IPS DF 19.7 (cell line): ENCODE measurements at places on chromosomes 1 and 21.

GRCh38 chr1:34190692-34191091 is 14.0 kb downstream of the C1orf94 start:
- no peak for DNase-seq

- DNase-seq: no peak
Measured at GRCh38 chr1:27109103-27109822, 45.7 kb downstream of the SLC9A1 start.

DNA sequence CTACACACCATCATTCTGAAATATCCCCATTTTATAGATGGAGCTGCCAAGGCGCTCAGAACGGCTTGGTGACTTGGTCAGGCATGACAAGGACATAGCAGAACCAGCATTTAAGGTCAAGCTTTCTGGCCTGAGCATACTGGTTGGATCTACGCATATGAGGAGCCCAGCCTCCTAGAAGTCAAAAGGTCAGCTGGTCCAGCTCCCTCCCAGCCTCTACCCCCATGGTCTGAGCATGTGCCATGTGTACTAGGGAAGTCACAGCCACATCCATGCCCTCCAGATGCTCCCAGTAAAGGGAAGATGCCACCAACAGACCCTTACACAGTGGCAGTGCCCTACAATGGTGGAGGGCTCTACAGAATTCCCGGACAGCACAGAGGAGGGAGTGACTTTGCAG is 96.7 kb downstream of the EPHB2 start:
- no peak for DNase-seq

DNA sequence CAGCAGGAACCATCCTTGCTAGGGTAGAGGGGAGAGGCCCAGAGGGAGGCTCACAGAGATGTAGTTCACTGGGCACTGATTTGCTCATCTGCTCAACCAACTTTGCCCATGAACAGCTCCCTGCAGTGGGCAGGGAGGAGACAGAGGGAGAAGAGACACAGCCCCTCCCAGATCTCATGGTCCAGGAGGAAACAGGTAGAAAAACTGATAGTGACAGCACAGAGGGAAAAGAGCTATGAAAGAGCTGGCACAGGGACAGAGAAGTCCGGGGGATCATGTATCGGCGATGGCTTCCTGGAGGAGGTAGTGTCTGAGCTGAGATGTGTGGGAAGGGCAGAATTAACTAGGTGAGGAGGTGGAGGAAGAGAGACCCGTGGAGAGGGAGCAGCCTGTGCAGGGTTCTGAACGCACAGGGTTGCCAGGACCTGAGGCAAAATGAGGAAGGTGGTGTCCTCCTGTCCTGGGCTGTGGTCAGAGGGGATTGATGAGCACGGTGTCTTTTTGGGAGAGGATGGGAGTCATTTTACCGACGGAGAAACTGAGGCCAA is 85.9 kb downstream of the PTPRU start:
- no peak for DNase-seq

DNA sequence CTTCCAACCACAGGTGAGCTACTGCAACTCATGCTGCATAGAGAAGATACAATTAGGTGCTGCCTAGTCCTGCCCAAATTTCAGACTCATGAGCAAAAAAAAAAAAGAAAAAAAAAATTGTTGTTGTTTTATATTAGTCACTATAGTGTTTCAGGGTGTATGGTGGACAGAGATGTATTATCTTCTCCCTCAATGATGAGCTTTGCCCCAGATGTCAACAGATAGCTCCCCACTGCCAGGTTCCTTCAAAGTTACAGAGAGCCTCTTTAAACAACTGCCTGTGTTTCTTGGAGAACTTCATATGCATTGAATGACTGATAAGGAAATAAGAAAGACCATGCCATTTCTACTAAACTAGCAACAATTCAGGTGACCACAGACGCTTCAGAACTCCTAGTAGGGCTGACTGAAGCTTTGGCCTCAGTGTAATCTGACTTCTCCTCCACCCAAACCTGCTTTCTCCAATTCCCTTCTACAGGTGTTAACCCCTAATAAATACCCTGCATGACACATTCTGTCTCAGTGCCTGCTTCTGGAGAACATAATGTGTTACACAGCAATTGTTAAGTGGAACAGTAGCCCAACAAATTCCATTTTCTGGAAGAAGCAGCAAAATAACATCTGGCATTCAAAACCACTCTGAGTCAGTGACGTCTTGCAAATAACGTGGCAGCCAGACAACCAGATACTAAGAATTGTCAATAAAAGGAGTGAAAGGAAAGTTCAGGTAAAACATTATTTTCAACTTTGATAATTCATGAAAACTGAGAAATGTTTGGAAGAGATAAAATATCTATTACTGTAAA is 147.7 kb downstream of the CDC42BPA start:
- no peak for DNase-seq

DNA sequence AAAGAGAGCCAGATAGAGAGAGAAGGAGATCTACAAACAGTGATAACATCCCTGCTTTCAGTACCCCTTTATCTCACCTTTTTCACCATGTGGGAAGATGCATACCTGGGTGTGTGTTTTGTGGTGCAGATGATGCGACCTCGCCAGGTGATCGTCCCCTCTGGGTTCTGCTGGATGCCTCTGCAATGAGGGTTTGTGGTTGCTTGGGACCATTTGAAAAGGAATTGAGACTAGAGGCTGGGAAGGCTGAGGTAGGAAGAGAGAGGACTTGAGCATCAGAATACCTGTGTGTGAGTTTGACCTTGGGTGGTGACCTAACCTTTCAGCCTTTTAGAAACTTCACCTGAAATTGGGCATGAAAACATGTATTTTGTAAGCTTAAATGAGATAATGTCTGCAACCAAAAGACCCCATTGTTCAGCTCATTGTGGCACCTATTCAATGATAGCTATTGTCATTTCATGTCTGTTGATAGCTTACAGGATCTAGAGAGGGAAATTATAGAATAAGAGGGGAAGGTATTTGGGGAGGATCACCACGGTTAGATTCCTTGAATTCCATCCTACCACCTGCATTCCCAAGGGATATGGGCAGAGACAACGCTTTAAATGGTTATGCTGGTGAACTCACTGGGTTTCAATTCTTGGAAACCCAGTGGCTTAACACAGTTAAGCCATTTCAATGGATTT is 125.7 kb downstream of the IGSF21 start:
- DNase-seq: peak; percentile 77

DNA sequence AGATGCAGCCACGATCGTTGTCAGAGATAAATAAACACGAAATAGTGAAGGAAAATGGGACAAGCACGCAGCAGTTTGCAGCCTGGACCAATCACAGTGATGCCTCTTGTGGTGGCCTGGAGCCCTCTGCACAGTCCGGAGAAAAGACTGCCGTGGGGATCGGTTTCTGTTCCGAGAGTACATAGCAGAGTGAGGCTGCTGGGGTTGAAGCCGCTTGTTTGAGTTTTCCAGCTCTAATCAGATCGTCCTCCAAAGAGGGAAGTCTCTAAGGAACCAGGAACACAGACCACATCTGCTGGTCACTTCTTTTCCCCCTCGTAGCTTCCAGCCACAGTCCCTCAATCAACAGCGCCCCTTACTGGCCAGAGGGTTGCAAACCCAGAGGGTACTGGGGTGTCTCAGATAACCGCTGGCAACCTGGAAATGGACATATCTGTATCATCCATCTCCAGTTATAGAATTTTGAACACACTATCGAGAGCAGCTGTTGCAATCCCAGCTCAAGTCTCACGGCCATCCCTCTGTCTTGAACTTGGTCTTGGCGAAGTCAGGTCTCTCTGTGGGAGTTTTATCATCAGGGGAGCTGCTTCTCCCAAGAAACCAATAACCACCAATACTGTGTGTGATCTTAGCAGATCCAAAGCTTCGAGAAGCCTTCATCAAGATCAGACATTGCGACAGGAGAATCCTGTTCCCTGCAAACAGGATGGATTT is 57.4 kb downstream of the OLIG1 start:
- no peak for DNase-seq

- no peak for DNase-seq
Measured at GRCh38 chr1:34896612-34897011, 32.8 kb downstream of the DLGAP3 start.

DNA sequence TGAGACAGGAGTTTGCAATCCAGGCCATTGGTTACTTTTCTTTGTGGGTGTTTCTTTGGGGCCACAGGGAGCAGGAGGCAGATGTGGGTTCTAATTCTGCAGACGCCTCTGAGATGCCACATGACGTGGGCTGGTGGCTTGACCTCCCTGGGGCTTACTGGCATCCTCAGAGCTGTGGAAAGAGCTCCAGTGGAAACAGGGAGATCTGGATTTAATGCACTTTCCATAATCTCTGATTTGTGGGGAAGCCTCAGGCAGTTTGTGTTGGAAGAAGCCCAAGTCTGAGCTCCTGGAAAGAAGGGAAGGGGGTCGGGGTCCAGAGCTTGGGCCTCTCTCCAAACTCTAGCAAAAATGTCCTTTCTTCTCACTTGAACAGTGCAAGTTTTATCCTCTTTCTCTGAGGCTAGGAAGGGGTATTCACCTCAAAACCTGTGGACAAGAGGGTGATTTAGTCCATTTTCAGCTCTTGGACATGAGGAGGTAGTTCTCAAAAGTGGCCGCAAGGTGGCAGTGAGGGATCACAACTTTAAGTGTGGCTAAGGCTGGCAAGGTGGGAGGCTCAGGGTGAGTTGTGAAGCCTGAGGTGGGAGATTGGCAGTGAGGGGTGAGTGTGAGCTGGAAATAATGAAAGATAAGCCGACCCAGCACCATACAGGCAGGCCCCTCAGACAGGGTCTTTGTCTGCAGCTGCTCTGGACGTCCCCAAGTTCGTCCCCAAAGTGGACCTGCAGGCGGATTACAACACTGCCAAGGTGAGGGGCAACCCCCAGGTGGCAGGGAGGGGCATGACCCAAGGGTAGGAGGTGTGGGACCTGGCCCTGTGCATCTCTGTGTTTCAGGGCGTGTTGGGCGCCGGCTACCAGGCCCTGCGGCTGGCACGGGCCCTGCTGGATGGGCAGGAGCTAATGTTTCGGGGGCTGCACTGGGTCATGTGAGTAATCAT is 9.2 kb downstream of the IKBKE start:
- DNase-seq: no peak

- no peak for DNase-seq
Measured at GRCh38 chr1:4701276-4701675, 46.9 kb downstream of the AJAP1 start.

DNA sequence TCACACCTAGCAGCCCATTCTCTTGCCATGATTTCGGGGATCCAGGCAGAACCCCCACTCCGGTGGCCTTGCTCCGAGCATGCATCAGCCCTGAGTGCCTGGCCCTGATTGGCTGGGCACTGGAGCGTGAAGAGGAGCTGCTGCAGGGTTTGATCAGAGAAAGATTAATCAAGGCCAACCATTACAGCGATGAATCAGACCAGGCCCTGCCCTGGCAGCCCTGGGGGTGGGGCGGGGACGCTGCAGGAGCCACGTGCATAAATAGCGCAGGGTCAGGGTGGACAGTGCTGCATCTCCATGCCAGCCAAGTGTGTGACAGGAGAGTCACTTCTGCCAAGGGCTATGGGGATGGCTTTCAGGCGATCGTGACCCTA is 3.4 kb upstream of the FAM131C start:
- no peak for DNase-seq

GRCh38 chr1:111656086-111657017 is 36.8 kb downstream of the RAP1A start:
- DNase-seq: no peak

DNA sequence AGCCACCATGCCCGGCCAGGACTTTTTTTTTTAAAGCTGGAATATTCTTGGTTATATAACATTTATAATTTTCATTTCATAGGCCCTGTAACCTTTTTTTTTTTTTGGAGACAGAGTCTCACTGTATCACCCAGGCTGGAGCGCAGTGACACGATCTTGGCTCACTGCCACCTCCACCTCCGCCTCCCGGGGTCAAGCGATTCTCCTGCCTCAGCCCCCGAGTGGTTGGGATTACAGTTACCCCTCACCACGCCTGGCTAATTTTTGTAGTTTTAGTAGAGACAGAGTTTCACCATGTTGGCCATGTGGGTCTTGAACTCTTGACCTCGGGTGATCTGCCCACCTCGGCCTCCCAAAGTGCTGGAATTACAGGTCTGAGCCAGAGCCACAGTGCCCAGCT is 12.6 kb downstream of the ZYG11B start:
- DNase-seq: no peak

GRCh38 chr1:148363439-148363810 is 119.7 kb downstream of the PPIAL4G start:
- no peak for DNase-seq

DNA sequence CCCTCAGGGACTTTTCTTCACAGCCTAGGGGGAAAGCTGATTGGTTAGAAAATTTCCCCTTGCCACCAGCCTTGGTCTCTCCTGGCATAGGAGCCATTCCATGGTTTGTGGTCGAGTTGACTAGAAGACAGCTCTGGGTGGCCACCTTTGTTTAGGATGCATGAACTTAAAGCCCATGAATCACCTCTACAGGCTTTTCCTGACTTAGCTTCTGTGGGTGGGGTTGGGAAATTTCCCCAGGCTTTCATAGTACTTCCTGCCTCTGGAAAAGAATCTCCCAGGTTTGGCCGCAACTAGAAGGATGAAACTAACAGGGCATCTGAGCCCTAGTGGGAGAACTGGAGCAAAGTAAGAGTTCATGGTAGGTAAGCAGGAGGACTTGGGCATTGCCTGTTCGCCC is 72.6 kb downstream of the SNRPE start:
- DNase-seq: no peak

- DNase-seq: no peak
Measured at GRCh38 chr21:14308234-14308633, 74.7 kb downstream of the HSPA13 start.

DNA sequence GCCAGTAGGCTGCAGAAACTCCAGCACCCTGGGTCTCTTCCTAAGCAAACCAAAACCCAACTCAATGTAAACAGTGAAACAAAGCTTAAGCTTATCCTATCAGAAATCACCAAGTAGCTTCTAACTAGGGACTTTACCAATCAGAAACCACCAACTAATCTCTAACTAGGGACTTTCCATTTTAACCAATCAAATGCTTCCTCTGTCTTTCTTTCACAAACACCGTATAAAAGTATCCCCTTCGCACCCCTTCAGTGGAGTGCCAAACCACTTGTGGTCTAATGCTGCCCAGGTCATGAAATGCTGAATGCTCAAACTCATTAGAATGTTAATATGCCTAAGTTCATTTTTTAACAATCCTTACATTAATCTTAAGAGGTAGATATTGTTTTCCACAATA is 250.5 kb upstream of the DUSP10 start:
- no peak for DNase-seq

GRCh38 chr1:149846042-149846441 is 53.3 kb upstream of the BOLA1 start:
- DNase-seq: no peak

DNA sequence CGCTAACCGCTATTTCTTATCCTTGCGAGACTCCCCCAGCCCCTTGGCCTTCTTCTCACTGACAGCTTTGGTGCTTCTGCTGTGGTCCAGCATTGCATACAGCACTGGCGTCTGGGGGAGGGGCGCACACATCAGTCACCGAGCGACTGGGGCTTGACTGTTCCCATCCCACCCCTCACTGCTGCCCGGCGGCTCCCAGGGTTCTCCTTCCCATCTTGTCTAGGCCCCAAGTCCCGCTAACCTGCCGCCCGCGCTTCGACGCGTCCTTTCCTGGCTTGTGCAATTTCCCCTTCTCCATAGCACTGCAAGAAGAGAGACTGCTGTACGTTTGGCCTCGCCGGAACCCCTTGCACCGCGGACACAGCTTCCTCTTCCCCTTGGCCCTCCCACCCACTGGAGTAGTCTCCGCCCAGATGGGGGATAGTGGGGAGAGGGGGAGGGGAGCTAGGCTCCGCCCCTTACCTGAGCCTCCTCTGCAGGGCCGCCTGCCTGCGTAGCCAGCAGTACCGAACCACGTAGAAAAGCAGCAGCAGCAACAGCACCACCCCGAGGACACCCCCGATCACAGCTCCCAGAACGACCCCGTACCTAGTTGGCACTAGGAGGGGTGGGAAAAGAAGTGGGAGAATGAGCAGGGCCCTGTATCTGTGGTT is 3.8 kb downstream of the MPZ start:
- peak; percentile 89 for DNase-seq
